ENCODE measurements at places on chromosomes 2 and 18.

- no peak for DNase-seq
Observed at GRCh38 chr2:109530712-109531111, 83.1 kb downstream of the SEPTIN10 start.

DNA sequence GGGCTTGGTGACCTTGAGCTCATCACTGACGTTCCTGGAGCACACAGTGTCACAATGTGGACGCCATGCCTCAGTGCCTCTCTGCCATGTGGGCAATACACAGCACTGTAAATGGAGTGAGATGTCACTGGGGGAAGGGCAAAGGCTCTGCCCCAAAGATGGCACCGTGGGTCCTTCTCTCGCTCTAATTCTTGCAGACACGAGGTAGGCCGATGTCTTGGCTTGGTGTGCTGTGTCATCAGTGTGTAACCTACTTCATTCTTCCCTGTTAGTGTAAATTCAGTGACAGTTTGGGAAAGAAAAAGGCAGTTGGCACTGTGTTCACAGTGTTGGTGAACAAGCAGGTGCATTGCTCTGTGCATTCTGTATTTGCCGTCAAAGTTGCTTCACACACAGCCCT is 309.3 kb upstream of the MYT1L start:
- DNase-seq = no peak

DNA sequence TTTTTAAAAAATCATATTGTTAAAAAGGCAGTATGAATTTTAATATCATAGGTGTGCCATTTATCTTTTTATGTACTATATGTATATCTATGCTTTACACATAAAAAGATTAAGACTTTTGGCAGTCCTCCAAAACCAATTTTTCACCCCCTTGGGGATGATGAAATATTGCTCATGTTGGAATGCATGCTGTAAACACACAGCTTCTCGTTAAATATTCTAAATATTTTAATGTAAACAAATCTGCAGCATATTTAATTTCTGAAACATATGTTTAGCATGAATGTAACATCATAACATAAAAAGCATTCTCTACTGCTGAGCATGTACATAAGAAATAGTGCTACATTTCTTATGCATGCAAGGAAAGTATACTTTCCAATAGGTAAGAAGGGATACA is 484.3 kb upstream of the LRATD1 start:
- DNase-seq = peak; percentile 28

- DNase-seq = peak; percentile 58
Observed at GRCh38 chr2:176001281-176001915, 669 bp downstream of the LNPK start.

DNA sequence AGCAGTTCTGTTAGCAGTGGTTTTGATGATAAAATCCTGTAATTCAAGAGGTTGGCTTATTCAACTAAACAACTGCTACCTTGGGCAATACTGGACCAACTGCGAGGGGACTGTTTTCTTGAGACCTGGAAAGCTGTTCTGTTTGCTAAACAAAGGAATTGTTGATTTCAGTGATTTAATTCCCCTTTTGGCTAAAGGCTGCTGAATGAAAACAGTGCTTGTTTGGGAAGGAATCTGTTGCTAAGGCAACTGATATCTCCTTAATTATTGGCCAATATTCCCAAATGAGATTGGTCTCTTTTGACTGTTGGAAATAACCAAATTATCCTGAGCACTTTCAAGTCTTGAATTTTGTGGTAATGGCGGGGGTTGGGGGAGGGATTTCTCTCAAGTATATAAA is 136.8 kb downstream of the CAMKMT start:
- DNase-seq = no peak

DNA sequence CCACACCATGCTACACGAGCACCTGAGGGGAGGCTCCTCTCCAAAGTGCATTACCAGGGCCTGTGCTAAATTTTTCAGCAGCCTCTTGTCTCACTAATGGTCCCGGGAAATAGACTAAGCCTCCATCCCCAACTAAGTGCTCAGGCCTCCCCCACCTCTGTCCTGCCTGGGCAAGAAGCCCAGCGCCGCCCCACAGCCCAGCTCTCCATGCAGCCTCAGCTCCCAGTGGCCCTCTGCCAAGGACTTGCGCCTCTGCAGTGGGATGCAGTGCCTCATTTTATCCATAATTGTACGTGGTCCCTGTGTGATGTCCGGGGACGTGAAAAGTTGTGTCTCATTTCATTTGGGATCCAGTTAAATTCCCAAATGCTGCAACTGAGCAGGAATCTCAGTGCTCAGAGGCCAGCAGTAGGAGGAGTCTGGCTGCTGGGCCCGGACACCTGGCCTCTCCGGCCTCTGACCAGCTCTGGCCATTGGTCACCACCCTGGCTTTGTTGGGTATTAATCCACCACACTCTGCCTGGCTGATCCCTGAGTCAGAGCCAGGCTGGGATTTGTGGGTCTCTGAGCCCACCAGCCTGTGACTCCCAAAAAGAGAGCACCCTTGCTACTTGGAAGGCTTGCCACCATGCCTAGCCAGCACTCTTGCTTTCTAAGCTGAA is 11.4 kb upstream of the STEAP3 start:
- DNase-seq = no peak

DNA sequence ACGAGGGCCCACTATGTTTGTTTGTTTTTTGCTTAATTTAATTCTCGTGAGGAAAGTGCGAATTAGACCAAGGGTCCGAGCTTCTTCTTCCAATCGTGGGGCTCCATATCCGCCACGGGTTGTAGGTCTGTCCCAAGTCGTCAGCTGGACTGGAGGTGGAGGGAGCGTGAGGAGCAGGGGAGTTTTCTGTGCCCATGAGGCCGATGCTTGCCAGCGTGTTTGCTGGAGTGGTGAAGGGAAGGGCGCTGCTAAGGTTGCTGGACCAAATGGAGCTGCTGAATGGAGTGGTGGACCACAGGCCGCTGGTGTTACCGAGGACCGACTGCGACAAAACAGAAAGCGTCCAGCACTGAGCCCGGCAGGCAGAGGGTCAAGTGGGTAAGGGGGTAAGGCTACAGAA is 43.7 kb downstream of the ZAP70 start:
- no peak for DNase-seq

- no peak for DNase-seq
Observed at GRCh38 chr2:101083613-101084012, 67.6 kb downstream of the TBC1D8 start.

DNA sequence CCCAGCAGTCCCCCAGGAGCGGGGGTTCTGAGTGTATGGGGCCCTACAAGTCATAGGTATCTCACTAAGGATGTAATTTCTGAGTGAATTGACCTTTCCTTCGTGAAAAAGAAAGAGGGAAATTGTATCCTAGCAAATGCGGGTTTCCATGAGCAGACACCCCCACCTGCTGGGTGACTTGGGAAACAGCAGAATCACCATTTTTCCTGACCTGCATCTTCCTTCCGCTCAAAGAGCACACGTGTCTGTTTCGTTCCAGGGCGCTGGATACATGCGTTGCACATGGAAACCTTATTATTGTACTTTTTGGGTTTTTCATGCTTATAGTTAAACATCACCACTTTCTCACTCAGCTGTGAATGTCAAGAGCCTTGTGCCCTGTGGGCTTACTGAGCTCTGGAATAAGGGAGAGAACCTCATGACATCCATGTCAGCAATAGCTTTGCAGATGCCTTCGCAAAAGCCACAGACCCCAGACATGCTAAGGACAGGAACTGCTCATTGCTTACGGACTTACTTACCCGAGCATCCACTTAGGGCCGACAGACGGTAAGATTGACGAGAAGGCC is 132.8 kb downstream of the TPO start:
- peak; percentile 53 for DNase-seq

DNA sequence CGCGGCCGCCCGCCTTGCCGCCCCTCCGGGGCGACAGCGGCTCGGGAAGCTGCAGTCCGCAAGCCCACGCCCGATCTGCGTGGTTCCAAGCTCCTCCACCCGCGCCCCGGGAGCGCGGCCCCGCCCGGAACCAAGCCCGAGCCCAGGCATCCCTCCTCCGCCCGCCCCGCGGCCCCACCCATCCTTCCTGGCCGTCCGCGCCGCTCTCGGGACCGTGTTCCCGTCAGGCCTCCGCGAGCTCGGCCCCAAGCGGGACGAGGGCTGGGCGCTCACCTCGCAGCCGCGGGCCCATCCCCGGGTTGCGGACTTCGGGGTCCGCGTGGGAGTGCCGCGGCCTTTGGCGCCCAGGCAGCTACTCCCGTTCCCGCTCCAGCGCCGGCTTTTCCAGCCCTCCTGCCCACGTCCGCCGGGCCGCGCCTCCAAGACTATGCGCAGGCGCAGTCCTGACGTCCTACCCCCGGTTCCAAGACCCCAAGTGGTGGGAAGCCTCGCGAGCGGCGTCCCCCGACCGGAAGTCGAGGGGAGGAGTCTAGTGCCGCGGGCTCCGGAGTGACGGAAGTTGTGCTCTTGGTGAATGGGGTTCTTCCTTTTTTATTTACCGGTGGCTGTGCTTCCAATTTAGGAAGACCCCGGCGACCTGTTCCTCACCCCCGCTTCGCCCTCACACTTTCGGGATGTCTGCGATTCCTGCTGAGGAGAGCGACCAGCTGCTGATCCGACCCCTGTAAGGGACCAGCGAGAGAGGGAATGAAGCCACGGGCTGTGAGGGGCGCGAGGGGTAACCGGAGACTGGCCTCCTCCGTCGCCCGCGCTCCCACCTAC is at the start of the genes CPSF3 and ITGB1BP1:
Gene CPSF3 (plus strand): TSS at position 555 of the 822 bp plus-strand sequence. CDS start 120 bp downstream, at position 675.
Gene ITGB1BP1 (minus strand): TSS at position 429 of the 822 bp plus-strand sequence. CDS start 4,831 bp downstream, outside the sequence.
- DNase-seq = peak; percentile 98

DNA sequence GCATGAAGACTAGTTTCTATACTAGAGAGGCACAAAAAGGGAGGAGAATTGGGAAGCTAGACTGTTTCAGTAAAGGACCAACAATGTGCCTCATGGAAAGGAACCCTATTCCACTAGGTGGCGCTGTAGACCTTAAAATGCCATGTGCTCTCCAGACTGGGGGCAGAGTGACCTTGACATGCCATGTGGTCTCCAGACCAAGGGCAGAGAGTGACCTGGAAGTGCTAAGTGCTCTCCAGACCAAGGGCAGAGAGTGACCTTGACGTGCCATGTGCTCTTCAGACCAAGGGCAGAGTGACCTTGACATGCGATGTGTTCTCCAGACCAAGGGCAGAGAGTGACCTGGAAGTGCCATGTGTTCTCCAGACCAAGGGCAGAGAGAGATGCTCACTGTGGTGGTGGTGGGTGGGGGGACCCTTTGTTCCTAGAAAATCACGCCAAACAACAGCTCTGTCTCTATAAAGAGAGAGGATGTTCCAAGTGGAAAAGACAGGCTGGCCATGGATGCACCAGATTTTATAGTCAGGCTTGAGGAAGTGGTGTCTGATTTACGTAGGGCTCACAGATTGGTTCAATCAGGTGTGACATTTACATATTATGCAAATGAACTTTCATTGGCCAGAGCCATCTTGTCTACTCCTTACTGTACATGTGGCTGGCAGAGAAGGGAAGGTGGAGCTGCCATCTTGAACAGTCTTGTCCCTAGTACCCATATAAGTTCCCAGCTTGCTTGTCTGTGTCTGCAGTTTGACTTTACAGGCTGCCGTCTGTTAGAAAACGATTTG is 344.0 kb upstream of the DDX18 start:
- DNase-seq = no peak

DNA sequence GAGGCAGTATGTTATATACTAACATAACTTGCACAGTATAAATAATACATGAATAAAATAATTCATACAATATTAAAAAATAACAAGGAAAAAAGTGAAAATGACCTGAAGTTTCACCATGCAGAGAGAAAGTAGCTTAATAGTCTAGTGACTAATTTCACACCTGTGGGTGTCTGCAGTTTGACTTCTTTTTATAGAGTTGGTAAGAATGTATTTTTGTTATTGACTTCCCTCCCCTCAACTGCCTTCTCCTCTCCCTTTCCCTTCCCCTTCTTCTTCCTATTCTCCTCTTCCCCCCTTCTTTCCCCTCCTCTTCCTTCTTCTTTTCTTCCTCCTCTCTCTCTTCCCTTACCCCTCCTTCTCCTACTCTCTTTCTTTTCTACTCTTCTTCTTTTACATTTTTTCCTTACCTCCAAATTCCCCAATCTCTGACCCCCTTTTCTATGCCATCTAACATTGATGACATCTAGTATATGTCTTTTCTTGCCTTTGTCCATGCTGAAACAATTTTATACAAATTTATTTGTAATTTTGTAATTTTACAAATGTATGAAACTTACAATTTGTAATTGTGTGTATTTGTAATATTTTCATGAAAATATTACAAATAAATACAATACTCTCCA is 3.1 kb downstream of the DNAH6 start:
- no peak for DNase-seq

DNA sequence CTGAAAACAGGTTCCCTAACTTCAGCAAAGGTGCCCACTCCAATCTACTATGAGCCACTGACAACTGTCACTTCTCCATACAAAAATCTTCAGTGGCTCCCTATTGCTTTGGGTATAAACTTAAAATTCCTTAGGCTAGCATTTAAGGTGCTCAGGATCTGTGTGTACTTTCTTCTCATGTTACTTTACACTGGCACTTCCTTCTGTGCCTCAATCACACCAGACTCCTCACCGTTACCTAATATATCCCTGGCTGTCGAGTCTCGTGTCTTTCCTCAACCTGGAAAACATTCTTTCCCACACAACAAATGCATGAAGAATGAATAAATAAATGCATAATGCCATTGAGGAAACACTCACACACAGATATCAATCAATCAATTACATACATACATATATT is 101.1 kb downstream of the TCF4 start:
- no peak for DNase-seq

GRCh38 chr2:226799976-226800940 is 638 bp upstream of the IRS1 start:
- DNase-seq = peak; percentile 3

GRCh38 chr2:20222769-20223406 is 2.0 kb downstream of the SDC1 start:
- no peak for DNase-seq

GRCh38 chr2:110995911-110996310 is 124.8 kb upstream of the BCL2L11 start:
- DNase-seq = no peak

GRCh38 chr18:59002974-59003594 is 136.6 kb upstream of the SEC11C start:
- DNase-seq = no peak

DNA sequence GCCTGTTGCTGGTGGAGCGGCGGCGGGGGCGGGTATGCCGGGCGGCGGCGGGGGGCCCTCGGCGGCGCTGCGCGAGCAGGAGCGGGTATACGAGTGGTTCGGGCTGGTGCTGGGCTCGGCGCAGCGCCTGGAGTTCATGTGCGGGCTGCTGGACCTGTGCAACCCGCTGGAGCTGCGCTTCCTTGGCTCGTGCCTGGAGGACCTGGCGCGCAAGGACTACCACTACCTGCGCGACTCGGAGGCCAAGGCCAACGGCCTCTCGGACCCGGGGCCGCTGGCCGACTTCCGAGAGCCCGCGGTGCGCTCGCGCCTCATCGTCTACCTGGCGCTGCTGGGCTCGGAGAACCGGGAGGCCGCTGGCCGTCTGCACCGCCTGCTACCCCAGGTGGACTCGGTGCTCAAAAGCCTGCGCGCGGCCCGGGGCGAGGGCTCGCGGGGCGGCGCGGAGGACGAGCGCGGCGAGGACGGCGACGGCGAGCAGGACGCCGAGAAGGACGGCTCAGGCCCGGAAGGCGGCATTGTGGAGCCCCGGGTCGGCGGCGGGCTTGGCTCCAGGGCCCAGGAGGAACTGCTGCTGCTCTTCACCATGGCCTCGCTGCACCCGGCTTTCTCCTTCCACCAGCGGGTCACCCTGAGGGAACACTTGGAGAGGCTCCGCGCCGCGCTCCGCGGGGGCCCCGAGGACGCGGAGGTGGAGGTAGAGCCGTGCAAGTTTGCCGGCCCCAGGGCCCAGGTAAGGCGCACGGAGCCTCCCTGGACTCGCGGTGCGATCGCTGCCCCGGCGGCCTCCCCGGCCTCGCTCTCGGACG is 1.0 kb downstream of the ZCCHC2 start:
- DNase-seq = peak; percentile 48

Data from fibroblast of skin of right biceps (primary cell).